ENCODE measurements at places on chromosomes 4 and X.
A peak's percentile ranks its signal among the peaks of the same experiment; 100 is the strongest.

- no peak for DNase-seq
Observed at GRCh38 chrX:103550415-103551051, 31.2 kb upstream of the RAB40A start.

DNA sequence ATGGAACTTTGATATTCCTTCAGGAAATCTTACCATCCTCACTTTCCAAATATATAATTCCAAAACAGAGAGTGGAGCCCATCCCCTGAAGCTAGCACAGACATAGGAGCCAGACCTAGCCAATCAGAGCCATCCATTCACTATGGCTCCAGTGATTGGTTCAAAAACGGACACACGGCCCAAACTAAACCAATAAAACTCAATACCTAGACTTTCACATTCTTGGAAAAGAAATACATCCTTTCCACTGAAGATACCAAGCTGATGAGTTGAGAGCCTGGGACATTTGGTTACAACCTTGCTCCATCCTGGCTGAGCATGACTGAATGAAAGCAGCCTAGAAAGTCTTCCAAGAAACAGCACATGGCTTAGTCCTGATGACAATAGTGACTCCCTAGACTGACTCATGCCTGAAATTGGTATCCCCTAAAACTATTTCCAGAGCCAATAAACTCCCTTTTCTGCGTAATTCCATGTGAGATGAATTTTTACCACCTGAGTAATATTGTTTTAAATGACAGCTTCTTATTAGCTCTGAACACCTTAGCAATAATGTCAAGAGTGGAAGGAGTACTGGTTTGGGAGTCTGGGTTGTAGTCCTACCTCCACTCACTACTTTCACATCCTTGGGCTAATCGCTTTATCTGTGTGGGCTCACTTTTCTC, 189.6 kb upstream of the LNX1 start:
- no peak for DNase-seq

- DNase-seq, result no peak
Observed at GRCh38 chr4:127975121-127975770, 10.0 kb downstream of the ABHD18 start.

- no peak for DNase-seq
Observed at GRCh38 chrX:110671068-110671803, 124.4 kb downstream of the CHRDL1 start.

DNA sequence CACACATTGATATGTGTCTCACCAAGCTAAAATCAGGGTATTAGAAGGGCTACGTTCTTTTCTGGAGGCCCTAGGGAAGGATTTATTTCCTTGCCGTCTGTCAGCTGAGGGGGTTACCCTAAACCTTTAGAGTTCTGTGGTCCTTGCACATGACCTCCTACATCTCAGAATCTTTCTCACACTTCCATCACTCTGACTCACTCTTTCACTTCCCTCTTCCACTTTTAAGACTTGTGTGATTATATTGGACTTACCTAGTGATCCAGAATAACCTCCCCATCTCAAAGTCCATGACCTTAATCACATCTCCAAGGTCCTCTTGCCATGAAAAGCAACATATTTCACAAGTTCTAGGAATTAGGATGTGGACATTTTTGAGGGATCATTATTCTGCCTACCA, 53.6 kb upstream of the FUNDC1 start:
- DNase-seq, result no peak

- peak; percentile 58 for DNase-seq
Observed at GRCh38 chrX:47232803-47233332, at the start of gene USP11. Gene USP11, plus strand, starts transcription at chrX:47233009. Its CDS starts 35 bp downstream, at chrX:47233044.

DNA sequence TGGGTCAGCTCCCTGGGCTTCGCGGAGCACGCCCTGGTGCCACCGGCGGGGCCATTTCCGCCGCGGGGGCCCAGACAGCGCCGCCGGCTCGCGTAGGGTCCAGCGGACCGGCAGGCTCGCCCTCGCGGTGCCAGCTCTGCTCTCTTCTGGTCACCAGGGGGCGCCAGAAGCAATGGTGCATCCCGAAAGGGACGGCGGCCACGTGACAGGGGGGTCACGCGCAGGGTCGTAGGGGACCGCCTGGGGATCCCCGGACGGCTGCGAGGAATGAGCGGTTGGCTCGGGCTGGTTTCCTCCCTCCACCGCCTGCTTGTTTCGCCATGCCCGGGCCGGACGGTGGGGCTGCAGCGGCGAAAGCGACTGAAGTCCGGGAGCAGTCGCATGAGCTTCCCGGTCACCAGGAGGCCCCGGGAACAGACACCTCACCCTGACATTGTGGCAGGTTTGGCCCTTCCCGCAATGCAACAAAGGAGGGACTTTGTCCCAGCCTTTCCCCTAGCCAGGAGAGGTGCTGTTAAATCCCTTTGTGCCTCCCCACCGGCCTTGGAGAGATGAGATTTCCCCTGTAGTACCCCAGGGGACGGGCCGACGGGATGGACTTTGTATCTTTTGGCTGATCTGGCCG, 15.8 kb downstream of the ZCCHC12 start:
- DNase-seq, result peak; percentile 72

- no peak for DNase-seq
Observed at GRCh38 chr4:41363384-41363981, 106.8 kb downstream of the UCHL1 start.

GRCh38 chr4:52099860-52100461, 48.9 kb downstream of the SPATA18 start:
- no peak for DNase-seq

- DNase-seq, result no peak
Observed at GRCh38 chr4:121182296-121182695, 18.2 kb upstream of the TNIP3 start.

GRCh38 chrX:35380808-35381700, 417.1 kb upstream of the MAGEB16 start:
- DNase-seq, result no peak

DNA sequence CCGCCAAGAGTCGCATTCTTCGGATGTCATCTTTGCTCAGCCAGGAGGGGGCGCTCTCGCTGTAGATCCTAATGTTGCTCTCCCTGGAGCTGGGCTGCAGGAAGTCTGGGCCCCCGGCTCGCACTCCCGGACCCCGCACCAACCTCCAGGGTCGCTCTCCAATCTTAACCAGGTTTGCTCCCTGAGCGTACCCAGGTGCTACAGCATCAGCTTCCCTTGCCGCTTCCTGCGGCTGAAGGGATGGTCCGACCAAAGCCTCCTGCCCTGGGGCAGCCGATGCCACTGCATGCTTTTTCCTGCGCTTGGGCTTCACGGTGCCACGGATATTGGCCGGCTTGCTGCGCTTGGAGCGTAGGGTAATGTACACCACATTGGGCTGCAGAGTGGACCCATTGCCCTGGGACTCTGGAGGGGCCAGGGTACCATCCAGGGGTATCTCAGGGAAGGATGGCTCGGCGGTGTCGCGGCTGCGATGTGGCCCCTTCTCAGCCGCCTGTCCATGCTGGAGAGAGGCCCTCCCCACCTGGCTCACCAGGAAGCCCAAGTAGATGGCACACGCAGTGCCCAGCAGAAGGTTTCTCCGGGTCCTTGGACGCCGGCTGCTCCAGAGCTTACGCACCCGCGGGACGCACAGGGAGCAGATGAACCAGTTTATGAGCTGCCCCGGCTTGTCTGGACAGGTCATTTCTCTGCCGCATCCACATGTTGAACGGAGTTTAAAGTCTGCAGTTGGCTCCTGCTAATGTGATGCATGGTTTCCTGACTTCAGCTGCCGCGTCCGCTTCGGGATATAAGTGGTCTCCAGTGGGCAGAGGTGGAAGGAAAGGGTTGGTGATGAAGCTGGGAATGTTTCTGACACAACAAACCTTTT, 1.9 kb downstream of the GASK1B start:
- peak; percentile 71 for DNase-seq

GRCh38 chr4:169253904-169254303, 16.9 kb downstream of the SH3RF1 start:
- no peak for DNase-seq

DNA sequence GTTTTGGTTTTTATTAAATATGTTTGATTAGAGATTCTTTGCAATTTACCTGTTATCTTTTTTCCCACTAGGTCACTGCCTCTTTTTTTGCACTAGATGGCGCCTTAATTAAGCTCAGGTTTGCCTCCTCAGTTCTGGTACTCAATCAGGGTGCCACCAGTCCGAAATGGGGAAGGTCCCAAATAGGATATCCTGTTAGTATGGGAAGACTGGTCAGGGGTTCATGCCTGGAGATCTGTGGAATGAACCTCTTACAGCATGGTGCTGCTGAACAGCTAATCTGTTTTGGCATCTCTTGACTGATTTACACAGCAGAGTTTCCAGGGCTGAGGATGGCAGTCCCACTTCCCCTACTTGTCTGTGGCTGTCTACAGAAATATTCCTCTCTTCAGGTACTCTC, 24.2 kb upstream of the VSIG1 start:
- DNase-seq, result no peak

DNA sequence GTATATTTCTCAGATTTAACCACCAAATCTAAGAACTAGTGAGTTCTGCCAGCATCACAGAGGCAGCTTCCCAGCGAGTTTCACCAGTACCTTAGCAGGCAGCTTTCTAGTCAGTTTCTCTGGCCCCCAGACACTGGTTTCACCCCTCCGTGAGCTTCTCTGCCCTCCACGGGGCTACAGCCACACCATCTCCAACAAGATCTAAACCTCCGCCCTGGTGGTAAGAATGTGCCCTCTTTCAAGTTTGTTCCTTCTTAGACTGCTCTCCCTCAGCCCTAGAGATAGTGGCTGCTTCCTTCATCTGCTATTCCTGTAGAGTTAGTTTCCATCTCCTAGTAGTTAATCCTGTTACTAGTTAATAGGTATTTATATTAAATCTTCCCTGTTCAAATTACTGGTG, 60.5 kb upstream of the TAB3 start:
- DNase-seq, result no peak

- no peak for DNase-seq
Observed at GRCh38 chr4:155237567-155237966, 29.1 kb downstream of the NPY2R start.

GRCh38 chr4:123674762-123675465, 278.3 kb downstream of the SPRY1 start:
- DNase-seq, result no peak

DNA sequence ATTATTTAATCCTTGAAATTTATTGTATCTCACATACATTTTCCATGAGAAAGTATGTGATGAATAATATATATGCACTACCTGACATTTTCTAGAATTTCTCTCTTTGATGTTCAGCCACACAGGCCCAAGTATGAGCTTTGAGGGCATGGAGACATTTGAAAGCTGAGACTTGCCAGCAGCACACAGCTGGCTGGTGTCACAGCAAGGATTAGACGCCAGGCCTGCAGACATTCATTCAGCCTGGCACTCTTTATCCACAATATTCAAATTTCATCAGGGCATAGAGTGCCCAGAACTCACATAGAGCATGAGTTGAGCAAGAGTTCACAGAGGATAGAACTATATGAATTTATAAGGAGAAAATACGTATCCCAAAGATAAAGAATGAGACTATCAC, 74.0 kb downstream of the GRIA2 start:
- DNase-seq, result no peak

GRCh38 chr4:185110375-185110823, 32.7 kb upstream of the SLC25A4 start:
- no peak for DNase-seq

DNA sequence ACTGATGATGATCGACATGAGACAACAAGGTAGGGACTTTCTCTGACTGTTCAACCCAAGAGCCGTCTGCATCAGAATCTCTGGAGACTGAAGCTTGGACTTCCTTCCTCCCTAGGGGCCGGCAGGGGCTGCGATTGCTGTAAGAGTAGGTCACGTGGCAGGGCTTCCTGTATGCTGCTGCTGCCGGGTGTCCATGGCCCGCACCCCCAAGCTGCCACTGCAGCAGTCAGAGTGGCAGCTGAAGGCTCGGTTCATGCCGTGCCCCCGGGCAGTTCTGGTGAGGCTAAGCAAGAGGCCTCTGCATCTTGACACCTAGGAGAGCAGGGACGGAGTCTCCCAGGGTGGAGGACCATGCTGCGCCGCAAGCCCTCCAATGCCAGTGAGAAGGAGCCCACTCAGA, at the start of gene SASH3:
Gene SASH3 (plus strand): TSS at position 203 of the 400 bp plus-strand sequence. CDS start 149 bp downstream, at position 352.
- no peak for DNase-seq

GRCh38 chr4:86569103-86569870, 24.8 kb upstream of the PTPN13 start:
- no peak for DNase-seq

DNA sequence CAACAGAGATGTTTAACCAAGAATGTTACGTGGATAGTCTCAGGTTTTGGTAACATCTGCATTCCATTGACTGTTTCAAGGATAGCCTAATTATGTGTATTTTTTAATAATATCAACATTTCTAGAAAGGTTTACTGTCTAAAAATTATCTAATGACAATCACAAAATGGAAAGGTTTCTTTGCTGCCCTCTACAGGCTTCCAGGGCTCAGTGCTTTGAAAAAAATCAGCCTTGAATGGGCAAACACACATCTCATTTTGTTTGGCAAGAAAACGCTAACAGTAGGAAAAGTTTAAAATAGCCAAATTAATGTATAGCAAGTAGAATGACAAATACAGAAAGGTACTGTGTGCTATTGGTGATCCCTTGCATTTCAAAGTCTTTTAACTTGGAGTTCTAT, 223.4 kb upstream of the PRPS2 start:
- no peak for DNase-seq

GRCh38 chrX:7904562-7904961, 22.7 kb downstream of the PNPLA4 start:
- DNase-seq, result no peak
